ENCODE measurements at places on chromosomes 7 and 10. TPM values are rescaled to one million over a fixed set of nuclear protein-coding genes. Genes with fewer than 3 reads are reported as not detected.

GRCh38 chr10:118922226-118922625, 107.3 kb upstream of the NANOS1 start:
- peak; percentile 23 for DNase-seq

ATOH7 gene
- total RNA-seq: 0.42 TPM

SPAM1 gene
- total RNA-seq: not detected

AIFM2 gene
- total RNA-seq: 17.9 TPM
